ENCODE measurements at places on chromosomes 12 and 14.

DNA sequence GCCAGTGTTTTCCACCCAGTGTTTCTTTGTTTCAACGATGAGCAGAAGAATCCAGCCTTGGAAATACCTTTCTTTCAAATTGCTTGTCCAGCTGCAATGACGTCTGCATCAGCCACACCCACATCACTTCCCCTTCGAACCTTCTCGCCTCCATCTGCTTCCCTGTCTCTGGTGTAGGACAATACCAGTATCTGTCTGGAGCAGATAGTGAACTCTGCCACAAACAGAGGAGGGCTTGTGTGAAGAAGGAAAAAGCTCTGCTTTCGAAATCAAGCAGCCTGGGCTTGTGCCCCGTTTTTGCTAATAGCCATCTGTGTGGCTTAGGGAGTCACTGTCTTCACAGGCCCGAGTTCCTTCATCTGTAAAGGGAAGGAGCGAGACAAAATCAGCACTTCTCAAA lies 415.4 kb downstream of the ZFP36L1 start:
- peak; percentile 70 for DNase-seq

DNA sequence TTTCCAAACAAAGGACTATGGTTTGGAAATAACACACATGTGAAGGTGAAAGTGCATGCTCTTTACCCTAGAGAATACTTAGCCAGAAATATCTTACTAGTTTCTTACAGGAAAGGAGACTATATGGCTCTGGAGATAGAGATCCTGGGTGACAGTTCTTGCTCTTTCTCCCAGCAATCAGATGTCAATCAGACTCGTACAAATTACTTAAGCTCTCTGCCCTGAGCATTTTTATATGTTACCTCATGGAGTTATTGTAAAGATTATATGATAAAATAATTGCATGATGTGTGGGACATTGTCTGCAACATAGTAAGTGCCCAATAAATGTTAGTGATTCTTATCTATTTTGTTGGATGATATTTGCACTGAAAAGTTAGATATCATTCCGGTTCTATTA lies 76.8 kb downstream of the FAR2 start:
- DNase-seq, result no peak

DNA sequence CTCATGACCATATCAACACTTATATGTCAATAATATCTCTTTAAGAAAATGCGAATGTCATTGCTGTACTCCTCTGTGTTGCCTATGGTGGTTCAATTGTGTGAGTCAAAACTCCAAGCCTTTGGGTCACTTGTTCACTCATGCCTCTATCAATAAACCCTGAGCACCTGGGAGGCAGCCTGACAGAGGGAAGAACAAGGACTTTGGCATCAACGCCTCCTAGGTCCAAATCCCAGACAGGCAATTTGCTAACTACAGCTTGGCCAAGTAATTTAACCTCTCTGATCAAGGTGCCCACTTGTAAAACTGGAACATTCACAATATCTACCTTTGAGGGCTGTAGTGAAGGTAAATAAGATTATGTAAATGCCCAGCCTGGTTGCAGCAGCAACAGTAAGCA lies 137.8 kb downstream of the SAMD4A start:
- no peak for DNase-seq

DNA sequence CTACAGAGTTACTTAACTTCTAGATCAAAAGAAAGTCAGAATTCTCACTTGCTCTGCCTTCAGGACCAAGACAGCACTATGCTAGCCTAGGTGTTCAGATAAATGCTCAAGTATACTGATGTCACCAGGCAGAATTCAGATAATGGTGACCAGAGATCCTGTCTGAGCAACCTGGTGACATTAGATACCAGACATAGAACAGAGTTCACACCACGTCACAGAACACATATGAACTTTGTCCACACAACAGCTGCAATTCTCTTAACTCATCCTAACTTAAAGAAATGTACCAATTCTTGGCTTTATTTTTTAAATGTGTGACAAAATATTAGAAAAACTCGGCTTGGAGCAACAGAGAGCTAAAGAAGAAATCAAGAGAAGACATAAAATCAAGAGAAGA lies 58.1 kb downstream of the GCH1 start:
- no peak for DNase-seq

- DNase-seq, result no peak
These were observed 56.3 kb downstream of the SLC8B1 start for GRCh38 chr12:113278633-113279032.

GRCh38 chr14:22163051-22163450 lies 426.0 kb downstream of the DAD1 start:
- DNase-seq, result no peak

GRCh38 chr12:989751-990660 lies 1.0 kb upstream of the ERC1 start:
- DNase-seq, result peak; percentile 65

- no peak for DNase-seq
These were observed 891.0 kb downstream of the AACS start for GRCh38 chr12:125956186-125956585.

DNA sequence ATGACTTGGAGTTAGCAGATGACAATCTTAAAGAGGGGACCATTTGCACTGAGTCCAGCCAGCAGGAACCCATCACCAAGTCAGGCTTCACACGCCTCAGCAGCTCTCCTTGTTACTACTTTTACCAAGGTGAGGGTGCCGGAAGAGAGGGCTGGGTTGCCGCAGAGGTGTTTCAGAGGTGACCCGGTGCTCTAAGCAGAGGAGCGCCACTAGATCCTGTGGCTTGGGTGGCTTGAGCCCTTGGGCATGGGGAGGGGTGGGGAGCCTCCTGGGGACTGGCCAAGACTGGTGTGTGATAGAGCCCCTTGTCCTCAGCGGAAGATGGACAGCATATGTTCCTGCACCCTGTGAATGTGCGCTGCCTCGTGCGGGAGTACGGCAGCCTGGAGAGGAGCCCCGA lies 17.7 kb downstream of the POP5 start:
- DNase-seq, result no peak

- DNase-seq, result no peak
These were observed 230.5 kb downstream of the AKAP6 start for GRCh38 chr14:32559590-32559989.

- no peak for DNase-seq
These were observed 52.8 kb downstream of the ARF6 start for GRCh38 chr14:49945448-49946319.

DNA sequence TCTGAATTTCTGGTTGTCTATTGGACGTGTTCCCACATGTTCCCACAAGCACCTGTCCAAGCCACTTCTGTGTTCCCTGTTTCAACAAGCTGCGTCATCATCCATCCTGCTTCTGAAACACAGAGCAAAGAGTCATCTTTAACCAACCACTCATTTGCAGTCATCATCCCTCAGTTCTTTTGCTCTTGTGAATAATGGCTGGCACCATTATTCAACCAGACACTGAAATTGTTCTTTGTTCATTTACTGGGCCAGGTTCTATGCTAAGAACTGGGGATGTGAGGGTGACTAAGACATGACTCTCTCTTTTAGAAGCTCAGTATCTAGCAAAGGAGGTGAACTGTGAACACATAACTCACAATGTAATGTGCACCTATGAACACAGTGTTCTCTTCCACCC lies 40.7 kb upstream of the ANO4 start:
- no peak for DNase-seq

DNA sequence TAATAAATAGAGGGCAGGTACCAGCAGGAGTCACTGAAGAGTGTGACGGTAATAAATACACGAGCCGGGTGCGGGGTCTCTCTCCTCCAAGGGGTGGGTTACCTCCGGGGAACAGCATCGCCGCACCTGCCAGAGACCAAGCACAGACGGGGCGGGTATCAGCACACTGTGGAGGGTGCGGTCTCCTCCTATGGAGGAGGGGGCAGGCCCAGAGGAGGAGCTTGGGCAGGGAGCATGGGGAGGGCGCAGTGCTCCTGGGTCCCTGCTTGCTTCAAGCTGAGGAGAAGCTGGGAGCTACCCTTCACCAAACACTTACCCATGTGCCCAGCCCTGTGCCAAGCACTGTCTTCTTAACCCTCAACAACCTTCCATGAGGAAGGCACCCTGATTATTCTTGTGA lies 12.8 kb downstream of the PGF start:
- DNase-seq, result no peak

DNA sequence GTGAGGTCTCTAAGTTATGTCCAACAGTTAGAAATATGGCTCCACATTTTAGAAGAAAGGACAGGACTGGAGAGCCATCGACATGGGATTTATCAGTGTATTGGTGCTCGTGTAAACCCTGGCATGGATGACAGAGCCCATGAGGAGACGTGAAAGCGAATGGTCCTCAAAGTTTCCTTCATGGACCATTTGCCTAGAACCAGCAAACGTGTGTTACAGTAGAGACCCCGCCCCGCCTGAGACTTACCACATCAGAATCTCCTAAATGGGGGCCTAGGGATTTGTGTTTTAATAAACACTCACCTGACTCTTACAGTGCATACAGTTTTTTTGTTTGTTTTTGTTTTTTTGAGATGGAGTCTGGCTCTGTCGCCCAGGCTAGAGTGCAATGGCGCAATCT lies 12.2 kb downstream of the EVL start:
- no peak for DNase-seq

DNA sequence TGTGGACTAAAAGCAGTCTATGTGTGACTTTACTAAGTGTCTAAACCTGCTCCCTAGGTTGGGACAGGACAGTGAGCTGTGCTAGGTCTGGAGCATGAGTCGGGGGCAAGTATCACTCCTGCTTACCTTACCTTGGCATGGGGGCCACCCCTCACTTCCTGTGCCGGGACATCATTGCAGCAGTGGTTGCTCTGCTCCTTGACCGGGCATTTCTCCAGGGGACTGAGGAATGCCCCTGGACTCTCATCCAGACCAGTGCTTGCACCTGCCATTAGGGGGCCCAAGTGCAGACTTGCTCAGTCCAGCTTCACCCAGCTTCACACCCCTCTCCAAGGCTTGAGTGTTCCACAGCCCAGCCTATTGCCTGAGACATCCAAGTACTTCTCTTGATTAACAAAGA lies 84.7 kb upstream of the NELL2 start:
- DNase-seq, result no peak

DNA sequence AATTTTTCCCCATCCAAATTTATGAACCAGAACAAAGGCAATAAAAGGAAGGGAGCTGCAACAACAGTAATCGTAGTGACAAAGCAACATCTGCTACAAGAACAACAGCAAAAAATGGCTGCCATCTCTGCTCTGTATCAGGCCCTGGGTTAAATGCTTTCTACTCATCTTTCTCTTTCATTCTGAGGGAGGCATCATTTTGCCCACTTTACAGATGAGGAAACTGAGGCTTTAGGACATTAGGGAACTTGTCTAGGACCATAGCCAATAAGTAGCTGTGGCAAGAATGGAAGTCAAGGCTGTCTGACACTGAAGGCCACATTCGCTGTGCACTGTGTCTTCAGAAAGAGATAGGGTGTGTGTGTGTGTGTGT lies 192.4 kb upstream of the NUDT4 start:
- no peak for DNase-seq

DNA sequence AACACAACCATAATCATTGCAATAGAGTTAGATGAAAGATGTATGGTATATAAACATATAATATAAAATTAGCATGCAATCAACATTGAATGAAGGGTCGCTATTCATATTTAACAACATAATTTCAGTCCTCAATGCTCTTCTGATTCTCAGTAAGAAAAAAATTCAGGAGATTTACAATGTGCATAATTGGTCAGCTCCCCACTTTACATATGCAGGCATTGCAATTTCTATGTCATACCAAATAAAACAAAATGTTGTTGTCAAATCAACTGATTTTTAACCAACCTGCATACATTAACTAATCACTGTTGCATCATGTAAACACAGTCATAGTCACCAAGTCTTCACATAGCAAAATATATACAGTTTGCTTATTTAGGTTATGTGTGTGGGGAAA lies 5.2 kb upstream of the SLCO1A2 start:
- DNase-seq, result no peak

DNA sequence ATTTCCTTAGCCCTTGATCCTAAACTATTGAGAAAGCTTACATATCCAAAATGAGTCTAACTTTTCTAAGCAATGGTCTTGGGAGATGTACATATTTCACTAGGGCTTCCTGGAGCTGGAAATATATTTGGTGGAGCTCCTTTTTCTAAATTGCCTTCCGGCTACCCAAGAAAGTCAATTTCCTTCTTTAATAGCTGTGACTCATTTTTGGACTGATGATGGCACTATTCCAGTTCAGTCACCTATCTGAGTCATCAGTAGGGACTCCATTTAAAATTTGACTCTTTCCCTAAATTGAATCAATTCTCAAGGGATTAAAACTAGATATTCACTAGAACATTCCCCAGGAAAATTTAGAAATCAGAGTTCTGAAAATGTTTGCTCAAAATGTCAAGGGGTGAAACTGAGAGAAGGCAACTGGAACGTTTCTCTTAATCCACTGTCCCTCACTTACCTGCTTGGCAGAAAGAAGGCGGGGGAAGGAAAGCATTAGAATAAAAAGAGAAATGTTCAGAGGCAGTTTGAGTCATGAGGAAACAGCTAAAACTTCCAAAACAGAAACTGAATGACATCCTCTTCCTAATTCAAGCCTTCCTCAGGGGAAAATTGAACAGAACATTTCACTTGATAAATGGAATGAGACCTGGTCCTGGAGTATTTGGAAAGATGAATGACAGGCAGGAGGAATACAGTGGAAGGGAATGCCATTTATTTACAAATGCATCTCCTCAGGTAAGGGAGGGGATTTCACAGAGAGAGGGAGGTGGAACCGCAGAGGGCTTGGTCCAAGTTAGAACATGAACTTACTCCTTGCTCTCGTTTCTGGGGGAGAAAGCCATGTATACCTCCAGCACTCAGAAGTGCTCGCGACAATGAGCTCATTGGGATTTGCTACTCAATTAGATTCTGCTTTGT lies 91.2 kb downstream of the RGS6 start:
- DNase-seq, result no peak

DNA sequence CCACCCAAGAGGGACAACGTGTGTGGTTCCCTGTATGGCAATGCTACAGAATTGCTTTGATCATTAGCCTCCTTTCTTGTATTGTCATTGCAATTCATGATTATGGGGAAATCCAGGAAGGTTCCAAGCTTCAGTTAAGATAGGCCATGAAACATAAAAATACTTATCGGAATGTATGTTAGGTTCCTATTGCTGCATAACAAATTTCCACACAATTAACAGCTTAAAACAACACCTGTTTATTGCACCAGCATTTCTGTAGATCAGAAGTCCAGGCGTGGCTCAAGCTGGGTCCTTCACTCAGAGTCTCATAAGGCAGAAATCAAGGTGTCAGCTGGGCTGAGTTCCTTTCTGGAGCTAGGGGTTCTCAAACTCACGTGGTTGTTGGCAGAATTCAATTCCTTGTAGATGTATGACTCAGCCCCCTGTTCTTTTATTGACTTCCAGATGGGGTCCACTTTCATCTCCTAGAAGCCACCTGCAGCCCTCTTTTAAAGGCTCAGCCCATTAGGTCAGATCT lies 365.6 kb upstream of the TMPO start:
- no peak for DNase-seq

- no peak for DNase-seq
These were observed 595.7 kb upstream of the ALG10B start for GRCh38 chr12:37720846-37721245.

DNA sequence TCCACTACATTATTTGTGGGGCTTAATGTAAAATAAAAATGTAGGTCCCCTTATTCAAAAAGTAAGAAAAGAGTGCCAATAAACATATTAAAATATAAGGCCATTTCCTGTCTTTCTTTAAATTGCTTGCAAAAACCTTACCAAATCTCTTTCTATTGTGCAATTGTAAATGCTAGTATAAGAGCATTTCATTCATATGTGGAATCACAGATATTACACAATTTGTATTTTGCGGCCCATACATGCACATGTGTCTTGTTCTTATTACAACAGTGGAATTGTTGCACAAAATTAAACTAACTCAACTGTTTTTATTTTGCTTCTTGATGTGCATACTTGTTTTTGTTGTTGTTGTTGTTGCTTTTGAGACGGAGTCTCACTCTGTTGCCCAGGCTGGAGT lies 20.1 kb upstream of the CRADD start:
- DNase-seq, result no peak

GRCh38 chr12:101829639-101830366 lies 956 bp downstream of the GNPTAB start:
- no peak for DNase-seq
